Fibroblast of skin of scalp (primary cell): ENCODE measurements at places on chromosomes 6 and 20.

DNA sequence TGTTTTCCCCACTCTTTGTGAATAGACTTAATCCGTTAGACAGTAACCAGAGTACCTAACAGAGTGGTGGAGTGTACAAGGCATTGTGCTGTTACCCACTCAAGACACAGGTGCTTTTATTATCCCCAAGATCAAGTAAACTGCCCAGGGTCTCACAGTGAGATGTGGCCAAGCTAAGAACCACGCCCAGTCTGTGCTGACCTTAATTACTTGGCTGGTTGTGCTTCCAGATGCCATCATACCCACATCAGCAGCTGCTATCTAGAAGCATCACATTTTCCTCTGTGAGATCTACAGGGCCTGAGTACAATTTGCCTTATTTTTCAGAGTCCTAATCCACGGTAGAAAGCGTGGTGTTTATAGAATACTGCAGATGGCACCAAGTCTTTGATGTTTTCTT lies 70.3 kb downstream of the GFRA4 start:
- DNase-seq, result no peak

DNA sequence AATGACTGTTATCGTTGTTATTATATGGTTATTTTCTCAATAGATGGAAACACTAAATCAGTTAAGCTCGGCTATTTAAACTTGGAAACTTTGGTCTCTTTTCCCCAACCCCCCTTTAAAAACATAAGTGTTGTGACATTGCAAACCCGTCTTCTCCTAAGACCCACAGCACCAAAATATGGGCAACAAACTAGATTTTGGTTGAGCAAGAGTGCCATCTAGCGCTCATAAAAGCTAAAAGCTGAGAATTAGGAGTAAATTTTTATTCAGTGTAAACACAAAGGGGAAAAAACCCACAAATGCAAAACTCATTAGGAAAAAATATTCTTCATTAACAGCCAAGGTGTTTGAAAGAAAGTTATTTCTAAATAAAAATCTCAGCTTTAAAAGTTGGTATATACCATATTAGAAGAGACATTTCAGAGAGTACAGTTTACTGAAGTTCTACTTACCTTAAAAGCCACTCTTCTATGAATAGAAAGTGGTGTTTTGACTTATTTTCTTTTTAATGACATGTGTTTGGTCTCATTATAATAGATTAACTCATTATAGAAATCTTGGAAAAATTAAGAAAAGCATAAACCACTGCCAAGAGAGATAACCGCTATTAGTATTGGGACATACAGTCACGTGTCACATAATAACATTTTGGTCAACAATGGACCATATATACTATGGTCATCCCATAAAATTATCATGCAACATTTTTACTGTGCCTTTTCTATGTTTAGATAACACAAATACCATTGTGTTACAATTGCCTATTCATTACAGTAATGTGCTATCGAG lies 21.1 kb downstream of the SESN1 start:
- DNase-seq, result peak; percentile 74

DNA sequence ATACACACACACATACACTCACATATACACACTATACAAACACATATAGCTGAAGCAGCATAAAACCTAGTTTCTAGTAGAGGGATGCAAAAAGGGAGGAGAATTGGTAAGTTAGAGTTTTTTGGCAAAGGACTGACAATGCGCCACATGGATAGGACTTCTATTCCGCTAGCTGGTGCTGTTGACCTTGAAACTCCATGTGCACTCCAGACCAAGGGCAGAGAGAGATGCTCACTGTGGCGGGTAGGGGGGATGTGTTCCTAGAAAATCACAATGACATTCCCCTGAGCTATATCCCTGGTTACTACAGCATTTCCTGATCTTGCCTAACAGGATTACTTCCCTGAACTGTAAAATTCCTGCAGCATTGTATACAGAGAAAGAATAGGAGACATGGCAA lies 19.2 kb downstream of the MICA start:
- no peak for DNase-seq

DNA sequence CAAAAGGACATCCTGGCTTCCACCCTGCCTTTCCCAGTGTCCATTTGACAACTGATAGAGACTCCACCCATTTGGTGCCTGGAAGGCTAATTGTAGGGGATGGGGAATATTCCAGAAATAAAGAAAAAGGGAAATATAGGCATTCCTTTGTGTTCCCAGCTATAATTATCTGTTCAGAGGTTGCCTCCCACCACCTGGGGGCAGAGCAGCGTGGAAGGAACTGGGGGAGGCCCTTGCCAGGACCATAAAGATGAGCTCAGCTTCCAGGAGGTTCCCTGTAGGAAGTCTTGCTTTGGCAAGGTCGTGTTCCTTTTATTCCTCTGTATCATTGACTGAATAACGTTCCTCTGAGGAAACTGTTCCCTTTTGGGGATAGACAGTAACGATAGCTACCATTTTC lies 214.7 kb downstream of the TFAP2C start:
- DNase-seq, result peak; percentile 13

GRCh38 chr6:144405163-144405562 lies 120.0 kb downstream of the UTRN start:
- DNase-seq, result peak; percentile 59

- DNase-seq, result no peak
These were observed 10.4 kb upstream of the IP6K3 start for GRCh38 chr6:33757113-33757512.

- DNase-seq, result peak; percentile 54
These were observed 68.5 kb upstream of the SASH1 start for GRCh38 chr6:148273962-148274752.

DNA sequence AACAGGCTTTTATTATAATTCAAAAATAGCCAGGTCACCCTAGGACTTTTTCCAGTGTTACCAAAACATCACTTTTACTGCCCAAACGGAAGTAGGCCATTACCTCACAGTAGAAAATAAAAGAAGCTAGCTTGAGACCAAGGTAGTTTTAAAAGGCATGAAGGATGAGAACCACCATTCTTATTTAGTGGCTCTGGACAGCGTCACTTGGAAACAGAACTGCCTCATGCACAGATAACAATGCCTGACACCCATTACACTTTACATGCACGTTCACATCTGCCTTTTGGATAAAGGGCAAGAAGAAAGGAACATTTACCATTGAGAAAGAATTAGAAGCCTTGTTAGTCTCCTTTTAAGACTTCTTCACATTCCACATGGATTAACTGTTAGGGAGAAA lies 1.9 kb upstream of the PAQR8 start:
- DNase-seq, result no peak

DNA sequence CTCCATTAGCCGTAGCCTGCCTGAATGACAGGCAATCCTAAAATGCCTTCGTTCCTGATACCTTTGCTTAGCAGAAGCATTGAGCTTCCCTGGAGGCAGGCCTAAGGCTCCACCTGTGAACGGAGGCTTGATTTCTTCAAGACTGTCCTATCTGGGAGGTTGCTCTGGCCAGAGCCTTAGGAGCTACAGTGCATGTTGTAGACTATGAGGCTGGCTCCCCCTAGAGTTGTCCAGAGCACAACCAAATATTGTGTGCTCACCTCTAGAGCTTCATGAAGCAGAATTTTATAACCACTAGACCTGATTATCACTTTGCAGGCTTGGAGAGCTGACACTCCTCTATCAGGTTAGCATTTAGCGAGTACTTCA lies 217.8 kb downstream of the MAFB start:
- DNase-seq, result peak; percentile 39

GRCh38 chr6:90701146-90701781 lies 114.4 kb upstream of the MAP3K7 start:
- DNase-seq, result no peak

GRCh38 chr6:157128235-157128775 lies 195.0 kb downstream of the TMEM242 start:
- DNase-seq, result no peak

DNA sequence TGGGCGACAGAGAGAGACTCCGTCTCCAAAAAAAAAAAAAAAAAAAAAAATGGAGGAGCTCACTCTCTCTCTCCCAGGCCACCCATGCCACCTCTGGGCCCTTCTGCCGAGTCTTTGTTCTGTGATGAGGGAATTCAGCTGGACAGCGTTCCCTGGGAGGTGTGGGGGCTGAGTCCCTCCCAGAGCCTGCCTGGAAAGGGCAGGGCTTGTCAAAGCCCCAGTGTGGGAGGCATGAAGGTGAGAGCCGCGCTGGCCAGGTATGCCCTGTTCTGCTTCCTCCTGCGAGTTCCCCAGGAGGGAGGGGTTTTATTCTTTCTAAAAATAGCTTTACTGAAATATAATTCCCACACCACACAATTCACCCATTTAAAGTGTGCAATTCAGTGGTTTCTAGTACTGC lies 69.6 kb downstream of the TMEM242 start:
- DNase-seq, result no peak
